Stimulated activated CD4-positive, alpha-beta T cell treated with anti-CD3 and anti-CD28 coated beads, TNF-alpha, amount 100 ng/mL, for 48 hours (primary cell): ENCODE measurements at places on chromosomes 16 and 17.

DNA sequence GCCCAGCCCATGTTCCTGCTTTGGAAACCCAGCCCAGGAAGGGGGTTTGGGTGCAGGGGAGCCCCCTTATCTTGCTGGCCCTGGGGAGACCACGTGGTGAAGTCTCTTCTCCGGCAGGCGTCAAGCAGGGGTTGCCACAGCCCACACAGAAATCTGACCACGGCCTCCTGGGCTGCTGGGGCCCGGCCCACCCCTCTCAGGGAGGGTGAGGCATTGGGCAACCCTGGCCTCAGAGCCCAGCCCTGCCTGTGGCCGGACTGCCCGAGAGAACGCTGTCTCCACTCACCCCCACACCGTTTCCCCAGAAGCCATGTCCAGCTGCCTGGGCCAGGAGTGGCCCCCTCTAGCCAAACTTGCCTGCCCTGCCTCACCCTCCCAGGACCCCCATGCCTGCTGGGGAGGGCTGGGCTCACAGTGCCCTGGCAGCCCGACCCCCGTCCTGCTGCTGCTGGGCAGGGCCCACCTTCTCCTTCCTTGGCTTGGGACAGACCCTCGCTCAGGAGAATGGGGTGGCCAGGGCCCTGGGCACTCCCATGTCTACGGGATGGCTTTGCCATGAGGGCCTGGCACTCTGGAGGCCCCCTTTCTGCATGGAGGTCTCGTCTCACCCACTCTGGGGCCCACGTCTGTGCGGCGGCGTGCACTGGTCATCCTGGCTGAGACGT, 6.7 kb downstream of the RPUSD1 start:
- no peak for DNase-seq

GRCh38 chr17:62981933-62982332, 15.9 kb downstream of the TANC2 start:
- no peak for DNase-seq

- DNase-seq = no peak
Observed at GRCh38 chr17:59470624-59471297, 94.6 kb upstream of the DHX40 start.

DNA sequence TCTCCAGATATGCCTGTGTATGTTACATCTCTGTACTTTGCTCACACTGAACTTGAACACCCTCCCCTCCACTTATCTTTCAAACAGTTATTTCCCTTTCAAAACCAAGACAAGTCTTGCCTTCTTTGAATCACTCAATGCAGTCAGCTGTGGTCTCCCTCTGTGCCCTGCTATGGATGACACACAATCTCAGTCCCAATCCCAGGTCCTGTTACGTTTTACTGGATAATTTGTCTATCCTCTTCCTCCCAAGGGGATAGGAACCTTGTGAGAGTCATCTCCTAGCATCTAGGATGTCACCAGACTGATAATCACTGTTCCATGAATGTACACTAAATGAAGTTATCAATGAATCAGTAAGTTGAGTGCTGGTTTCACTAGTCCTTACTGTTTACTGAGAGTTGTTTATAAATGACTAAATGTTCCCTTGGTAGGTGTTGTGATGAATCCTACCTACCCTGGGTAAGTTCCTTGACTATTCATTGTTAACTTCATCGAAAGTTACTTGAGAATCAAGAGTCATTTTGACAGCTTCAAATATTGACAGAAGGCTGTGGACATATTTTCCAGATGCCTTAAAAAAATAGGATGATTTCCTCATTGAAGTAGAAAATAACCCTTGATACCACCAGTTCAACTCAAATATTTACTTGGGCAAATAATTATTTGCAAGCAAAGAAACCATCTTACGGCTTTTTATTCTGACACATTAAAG, 244.9 kb downstream of the PRKCA start:
- no peak for DNase-seq

DNA sequence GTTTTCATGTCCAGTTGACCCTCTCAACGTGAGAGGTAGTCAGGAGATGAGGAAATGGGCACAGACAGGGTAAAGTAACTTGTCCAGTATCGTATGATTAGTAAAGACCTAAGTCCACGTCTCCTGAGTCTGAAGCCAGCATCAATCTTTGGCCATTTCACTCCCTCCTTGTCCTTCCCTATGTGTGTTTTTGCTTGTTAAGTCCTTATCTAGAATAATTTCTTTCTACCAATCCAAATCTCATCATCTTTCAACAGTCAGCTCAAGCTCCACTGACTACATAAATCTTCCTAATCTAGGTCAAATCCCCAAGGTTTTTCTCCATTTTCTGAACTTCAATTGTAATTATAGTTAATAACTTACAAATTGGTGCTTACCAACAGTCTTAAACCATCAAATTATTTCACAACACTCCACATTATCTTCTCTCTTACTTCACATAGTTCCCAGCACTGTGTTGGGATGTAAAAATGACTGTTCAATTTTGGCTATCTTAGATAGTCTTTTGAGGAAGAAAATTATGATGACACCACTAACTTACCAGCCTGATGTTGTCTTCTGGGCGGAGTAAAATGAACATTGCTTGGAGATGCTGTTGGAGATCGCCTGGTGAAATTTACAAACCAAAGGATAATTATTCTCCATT, 72.3 kb upstream of the CORO6 start:
- no peak for DNase-seq

- no peak for DNase-seq
Observed at GRCh38 chr16:3022684-3023414, 893 bp downstream of the HCFC1R1 start.

GRCh38 chr17:70871180-70871818, 702.0 kb downstream of the KCNJ2 start:
- DNase-seq = no peak

DNA sequence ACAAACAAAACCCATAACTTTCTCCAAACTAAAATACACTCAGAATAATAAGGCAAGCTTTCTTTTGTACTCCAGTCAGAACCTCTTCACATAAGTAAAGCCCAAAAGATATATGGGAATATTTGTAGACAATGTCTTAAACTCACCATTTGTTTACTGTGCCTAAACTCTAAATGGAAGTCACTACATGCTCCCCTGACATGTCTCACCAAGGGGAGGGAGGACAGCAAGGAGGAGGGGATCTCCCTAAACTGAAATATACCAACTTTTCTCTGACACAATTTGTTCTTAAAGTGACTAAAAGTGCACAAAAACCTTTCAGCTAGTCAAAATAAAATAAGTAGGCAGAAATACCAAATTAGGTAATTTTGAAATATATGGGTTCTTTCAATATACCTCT, 38.5 kb downstream of the GRB7 start:
- no peak for DNase-seq

DNA sequence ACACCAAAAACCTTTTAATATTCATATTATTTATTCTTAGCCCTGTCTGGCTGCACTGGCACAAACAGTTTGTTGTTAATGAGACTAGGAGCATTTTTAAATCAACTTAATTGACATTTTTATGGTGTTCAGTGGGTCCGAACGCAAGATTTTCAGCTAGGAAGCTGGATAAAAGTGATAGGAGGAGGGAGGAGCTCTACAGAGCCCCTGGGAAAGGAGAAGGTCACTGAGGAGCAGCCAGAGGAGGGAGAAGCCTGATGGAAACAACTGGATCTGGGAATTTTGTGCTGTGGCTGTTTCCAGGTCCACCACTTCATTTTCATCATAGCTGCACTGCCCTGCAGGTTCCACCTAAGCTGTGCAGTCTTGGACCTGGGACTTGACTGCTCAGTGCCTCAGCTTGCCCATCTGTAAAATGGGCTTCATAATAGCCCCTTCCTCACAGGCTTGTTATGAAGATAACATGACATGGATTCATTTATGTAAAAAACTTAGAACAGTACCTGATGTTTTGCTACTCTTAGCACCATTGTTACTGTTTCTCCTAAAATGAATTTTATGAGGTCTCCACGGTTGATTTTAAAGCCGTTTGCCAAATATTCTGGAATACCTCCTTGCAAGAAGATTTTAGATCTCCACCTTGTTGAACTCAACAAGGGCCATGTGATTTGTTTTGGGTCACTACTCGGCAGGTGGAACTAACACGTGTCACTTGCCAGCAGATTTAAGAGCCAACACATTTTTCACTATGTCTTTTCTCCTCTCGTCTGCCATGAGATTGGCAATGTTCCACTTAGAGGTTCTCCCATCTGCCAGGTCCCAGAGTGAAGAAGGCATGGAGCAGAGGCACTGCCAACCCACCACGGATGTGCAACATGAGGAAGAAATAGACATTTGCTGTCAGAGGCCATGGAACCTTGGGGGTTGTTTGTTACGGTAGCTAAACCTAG, 18.7 kb upstream of the GRIN2A start:
- no peak for DNase-seq

DNA sequence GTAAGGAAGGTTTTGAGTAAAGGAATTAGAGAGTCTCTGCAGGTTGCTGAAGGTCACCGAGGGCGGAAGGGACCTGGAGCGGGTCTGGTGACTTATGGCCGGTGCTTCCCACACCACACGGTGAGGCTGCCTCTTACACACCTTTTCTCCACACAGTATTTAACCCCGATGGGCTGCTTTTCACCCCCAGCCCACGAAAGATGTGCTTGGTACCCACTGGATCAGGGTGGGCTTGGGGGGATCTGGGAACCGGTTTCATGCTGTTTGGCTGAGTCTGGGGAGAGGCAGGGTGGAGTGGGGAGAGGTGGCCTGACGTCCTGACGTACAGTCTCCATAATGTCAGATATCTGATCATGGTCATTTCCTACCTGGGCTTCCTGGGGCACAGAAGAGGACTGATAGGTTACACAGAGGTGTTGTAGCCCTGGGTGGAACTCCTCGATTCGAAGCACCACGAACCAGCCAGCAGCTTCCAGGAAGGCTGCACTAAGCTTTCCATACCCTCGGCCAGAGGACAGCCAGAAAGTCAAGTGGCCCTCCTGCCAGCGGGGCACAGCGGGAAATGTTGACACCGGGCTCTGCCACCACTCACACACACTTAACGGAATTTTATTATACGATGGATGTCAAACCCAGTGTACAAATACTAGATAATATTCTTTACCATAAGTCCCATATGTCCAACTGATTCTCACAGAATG, 34.0 kb downstream of the OR1D5 start:
- no peak for DNase-seq

DNA sequence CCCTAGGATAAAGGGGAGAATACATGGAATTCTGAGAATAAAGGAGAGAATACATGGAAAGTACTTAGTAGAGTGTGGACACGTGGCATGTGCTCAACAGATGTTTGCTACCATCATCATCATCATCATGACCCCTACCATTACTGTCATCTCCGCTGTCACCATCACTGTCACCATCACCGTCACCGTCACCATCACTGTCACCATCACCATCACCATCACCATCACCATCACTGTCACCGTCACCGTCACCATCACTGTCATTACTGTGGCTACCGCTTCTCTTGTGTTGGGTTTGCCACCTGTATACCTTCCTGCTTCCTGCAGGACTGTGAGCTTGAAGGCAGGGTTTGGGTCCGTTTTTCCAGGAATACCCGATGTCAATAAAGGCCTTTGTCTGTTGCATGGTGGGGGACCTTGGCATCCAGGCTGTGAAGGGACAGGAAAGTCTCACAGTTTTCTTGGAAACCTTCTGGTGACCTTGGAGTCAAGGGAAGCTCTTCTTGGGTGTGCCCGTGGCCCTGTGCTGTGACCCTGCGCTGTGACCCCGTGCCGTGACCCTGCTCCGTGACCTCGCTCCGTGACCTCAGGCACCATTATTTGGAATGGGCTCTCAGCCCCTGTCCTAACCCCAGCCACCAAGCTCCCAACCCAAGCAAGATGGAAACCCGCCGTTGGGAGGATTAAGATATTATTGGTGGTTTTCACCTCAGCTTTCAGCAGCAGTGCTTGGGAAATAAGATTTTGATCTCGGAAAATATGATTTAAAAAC, 14.4 kb downstream of the CMIP start:
- no peak for DNase-seq

DNA sequence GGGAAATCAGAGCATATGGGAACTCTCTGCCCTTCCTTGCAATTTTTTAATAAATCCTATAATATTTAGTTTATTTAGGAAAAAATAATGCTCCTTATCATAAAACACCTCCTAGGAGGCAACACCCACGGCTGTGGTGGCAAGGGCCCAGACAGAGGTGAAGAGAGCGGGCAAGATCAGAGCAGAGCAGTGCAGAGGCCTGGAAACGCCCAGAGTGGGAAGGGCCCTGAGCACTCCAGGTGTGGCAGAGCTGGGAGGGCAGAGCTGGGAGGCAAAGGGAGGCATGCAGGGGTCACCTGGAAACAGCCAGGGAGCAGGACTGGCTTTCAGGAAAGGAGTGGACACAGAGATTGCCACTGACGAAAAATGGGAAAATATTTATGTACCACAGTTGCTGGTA, 17.3 kb downstream of the FBXO31 start:
- no peak for DNase-seq

DNA sequence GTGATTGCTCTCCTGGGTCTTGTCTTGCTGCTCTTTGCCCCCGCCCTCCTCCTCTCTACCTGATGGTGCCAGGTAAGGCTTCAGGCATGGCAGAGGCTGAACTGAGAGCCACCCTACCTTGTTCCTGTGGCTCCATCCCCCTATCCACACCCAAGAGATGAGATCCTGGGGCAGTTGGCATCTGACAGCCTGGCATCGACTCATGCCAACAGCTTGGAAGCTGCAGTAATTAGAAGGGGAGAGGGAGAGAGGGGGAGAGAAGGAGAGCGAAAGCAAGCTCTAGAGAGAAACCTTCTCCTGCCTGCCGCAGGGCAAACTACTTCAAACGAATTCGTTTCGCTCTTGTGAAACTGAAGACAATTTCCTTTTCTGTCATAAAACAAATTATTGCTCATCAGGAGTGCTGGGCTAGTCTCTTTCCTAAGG, 13.8 kb upstream of the SP6 start:
- DNase-seq = no peak

DNA sequence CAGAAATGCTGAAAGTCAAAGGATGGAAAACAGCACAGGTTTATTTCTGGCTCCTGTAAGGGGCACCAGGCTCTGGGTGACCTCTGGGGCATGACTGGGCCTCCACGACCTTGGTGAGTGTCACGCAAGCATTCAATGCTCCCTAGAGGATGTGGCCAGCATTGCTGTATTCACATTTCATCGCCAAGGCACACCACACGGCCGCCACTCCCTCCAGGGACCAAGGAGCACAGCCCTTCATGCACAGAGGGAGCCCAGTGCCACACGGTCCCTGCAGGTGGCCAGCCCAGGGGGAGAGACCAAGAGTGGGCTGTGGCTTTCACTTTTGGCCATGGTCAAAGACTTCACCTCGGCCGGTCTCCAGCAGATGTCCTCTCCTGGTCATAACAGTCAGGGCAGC, 137.4 kb upstream of the TNRC6C start:
- DNase-seq = no peak

- DNase-seq = no peak
Observed at GRCh38 chr17:73851091-73851490, 206.8 kb upstream of the SDK2 start.

DNA sequence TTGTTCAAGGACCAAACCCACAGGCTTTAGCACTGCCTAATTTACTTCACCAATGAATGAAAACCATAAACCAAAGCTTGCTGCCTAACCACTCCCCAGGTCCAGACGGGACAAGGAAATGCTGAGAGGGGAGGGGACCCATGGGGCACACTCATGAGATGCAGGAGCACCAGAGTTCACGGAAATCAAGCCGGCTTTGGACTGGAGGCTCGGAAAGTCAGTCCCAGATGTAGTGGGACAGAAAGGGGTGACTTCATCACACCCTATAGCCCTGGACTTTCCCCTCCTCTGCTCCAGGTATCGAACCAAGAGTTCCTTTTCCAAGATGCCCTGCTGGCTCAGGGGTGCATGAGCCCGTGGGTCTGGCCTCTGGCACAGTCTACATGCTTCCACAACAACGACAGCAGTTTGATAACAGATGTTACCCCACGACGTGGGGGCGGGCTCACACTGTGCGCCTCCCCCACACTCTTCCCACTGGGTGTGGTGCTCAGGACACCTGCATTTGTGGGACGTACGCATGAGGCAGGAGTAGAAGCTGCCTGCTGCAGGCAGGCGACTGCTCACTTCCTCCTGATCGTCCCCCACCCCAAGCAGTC, 63.2 kb downstream of the AMFR start:
- DNase-seq = no peak
